ENCODE measurements at places on chromosomes 12 and 14.
A peak's percentile ranks its signal among the peaks of the same experiment; 100 is the strongest.

DNA sequence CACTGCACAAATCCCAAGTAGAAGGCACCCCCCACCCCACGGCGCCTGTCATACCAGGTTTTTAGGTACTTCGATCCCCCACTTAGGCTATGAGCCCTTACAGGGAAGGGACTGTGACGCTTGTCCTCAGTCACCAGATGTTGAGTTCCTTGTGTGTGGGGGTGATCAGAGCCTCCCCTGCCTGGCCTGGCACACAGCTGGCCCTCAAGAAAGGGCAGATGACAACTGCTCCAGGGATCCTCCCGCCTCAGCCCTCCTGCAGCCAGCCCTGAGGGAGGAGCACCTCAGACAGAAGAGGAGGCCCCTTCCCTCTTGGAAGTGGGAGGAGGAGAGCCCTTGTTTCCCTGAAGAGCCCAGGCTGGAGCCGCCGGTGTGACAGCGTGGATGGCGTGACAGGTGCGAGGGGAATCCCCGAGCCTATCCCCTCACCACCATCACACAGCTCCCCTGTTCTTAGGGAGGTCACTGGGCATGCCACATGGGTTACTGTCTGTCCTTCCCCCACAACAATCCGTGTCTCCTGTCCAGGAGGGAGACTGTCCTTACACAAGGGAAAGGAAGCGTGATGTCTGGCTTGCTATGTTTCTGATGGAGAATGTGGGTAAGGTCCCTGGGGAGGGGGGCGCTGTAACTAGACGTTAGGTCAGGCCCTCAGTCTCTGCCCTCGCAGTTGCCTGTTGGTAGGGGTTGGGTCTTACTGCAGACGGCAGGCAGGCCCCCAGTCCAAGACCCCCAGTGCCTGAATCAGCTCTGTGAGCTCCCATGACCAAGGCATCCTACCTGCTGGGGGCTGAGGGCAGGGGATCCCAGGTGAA, 31.4 kb downstream of the P2RX4 start:
- DNase-seq: no peak

DNA sequence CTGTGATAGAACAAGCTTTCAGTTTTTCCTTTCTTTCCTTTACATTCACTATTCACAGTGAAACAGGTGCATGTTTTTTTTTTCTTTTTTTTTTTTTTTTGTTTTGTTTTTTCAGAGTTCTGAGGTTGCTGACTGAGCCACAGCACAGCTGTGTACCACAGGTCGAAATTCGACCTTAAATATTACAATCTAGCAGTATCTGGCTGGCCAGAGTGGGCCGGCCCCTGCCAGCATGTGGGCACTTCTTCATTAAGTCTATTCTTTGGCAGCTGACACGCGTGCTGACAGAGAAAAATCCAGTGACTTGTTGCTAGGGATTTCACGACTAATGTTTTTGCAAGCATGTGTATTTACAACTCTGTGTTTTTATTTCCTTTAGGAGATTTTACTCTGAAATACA, 33.9 kb downstream of the FBXO33 start:
- DNase-seq: no peak

DNA sequence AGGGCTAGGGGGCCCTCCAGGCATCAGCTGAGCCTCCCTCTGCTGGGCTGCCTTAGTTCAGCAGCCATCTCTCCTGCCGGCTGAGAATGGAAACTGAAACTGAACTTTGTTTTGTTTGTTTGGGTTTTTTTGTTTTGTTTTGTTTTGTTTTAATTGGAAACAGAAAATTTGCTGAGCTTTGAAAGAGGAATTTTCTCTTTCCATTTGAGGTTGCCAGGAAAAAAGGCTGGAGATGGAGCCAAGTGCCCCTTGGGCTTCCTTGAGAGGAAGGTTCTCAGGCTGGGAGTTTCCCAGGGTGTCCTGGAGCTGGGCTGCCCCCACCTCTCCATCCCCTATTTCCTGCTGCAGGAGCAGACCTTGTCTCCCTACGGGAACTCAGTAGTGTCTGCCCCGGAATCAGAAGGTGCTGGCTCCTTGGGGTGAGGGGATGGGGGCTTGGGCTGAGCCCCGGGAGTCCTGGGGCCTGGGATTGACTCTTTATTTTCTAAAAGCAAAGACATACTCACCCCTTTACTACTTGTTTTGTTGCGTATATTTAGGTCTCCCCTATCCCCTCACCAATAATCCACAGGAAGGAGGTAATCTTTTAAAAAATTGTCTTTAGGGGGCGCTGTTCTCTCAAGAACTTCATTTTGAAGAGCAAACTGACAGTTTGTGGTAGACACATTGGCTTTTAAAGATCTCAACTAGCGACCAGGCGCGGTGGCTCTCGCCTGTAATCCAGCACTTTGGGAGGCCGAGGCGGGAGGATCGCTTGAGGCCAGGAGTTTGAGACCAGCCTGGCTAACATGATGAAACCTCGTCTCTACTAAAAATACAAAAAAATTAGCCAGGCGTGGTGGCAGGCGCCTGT, 21.3 kb upstream of the OASL start:
- DNase-seq: peak; percentile 35

GRCh38 chr14:97723351-97723750, 926.2 kb downstream of the VRK1 start:
- DNase-seq: no peak

- DNase-seq: no peak
Measured at GRCh38 chr14:34692348-34692747, 22.0 kb downstream of the CFL2 start.

GRCh38 chr14:48568688-48569087, 893.3 kb upstream of the MDGA2 start:
- no peak for DNase-seq

Measured in activated CD4-positive, CD25-positive, alpha-beta regulatory T cell (primary cell).